ENCODE measurements at places on chromosomes 12 and 14. TPM values are rescaled to one million over a fixed set of nuclear protein-coding genes. Genes with fewer than 3 reads are reported as not detected.

PPTC7 gene
- total RNA-seq, result 23.8 TPM

- no peak for DNase-seq
Measured at GRCh38 chr14:29242755-29243754, 476.5 kb downstream of the FOXG1 start.

GRCh38 chr14:32363761-32364160, 34.7 kb downstream of the AKAP6 start:
- no peak for DNase-seq

TAS2R7 gene
- not detected for total RNA-seq

DNA sequence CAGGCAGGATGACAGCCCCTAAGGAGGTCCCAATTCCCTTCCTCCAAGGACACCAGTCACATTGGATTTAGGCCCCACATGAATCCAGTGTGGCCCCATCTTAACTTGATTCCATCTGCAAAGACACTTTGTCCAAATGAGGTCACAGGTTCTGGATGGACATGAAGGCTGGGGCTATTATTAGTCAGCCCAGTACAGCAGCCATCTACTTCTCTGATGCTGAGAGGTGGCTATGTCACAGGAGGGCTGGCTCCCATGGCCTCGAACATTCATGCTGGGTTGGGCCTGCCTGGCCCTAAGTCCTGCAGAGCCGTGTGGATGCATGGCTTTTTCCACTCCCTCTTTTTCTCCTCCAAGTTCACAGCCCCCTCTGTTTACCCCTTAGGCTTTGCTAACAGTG, 35.9 kb downstream of the SLC15A4 start:
- no peak for DNase-seq

TDP1 gene
- 12.7 TPM for total RNA-seq

DNA sequence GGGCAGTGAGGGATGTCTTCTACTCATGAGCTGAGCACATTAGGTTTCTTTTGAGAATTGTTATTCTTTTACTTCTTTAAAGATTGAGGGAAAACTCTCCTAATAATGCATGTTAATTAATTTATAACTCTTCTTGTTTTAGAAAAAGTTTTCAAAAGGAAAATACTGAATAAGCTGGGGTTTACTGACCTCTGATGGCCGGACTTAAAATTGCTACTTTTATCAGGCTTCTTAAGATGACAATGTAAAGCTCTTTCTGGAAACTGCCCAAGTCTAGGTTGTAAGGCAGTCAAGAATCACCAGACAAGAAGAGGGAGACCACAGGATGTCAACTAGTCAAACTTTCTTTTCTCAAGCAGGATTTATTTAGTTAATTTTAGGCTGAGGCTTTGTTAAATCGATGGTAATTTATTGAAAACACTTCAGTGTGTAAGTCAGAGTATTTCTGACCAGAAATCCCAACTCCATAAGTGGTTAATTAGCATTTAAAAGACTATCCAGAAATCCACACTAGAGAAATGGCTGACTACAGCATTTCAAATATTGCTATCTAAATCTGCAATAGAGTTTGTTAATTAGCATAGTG, 82.1 kb downstream of the AVPR1A start:
- no peak for DNase-seq

All from sciatic nerve (tissue), 2 donors.